ENCODE measurements at places on chromosomes 6 and 20.
A peak's percentile ranks its signal among the peaks of the same experiment; 100 is the strongest.

- DNase-seq: no peak
Observed at GRCh38 chr20:44400671-44400969, 45.1 kb downstream of the HNF4A start.

GRCh38 chr6:35419961-35420360, 32.2 kb upstream of the FANCE start:
- no peak for DNase-seq

GRCh38 chr6:97081010-97081590, 156.6 kb downstream of the KLHL32 start:
- no peak for DNase-seq

GRCh38 chr6:150531957-150532356, 67.7 kb upstream of the PLEKHG1 start:
- no peak for DNase-seq

GRCh38 chr6:36916126-36916525, 30.4 kb downstream of the C6orf89 start:
- DNase-seq: no peak

DNA sequence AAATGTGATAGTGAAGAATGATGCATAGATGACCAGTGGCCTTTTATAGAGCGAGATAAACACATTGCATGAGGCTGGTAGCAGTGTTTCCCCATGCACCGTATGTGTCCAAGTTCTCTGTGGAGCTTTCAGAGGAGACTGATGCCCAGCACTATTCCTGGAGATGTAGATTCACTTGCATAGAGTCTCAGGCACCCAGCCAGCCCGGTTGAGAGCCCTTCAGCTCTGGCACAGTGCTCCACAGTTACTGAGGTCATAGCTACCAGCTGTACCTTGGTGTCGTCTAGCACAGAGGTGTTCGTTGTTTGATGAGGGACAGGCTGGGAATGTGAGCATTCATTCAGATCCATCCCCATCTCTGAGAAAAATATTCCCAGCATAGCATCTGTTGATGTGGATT, 328.9 kb downstream of the FARS2 start:
- peak; percentile 54 for DNase-seq

- no peak for DNase-seq
Observed at GRCh38 chr6:156949376-156949775, 172.2 kb downstream of the ARID1B start.

DNA sequence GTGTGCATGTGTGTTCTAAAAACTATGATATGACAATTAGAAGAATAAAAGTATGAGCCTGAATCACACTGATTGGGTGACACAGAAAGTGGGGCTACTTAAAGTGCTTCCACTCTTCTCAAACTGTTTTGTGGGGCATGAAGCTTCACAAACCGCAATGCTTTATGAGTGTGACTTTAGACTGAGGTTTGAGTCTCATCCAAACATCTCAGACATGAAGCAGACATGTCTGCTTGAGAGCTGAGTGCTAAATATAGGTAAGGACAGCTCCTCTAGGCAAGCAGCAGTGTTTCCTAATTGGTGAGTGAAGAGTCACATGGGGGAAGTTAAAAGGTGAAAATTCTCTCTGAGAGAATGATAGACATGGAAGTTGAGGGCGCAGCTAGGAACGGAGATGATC, 726.9 kb upstream of the CITED2 start:
- DNase-seq: no peak

DNA sequence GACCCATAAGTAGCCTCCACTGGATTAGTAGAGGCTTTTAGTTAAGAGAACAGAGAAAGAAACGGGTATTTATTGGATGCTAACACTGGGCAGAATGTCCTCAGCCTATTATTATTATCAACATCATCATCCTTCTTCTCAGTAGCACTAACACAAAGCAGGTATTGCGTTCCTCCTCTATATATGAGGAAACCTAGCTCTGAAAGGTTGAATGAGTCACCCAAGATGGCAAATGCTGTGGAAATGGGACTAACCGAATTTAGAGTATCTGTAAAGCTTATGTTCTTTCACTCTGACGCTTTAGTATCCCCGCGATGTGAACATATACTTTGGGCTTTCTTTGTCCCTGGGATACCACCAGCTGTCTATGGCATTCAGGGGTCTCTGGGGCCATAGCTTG, 77.0 kb downstream of the ADTRP start:
- no peak for DNase-seq

DNA sequence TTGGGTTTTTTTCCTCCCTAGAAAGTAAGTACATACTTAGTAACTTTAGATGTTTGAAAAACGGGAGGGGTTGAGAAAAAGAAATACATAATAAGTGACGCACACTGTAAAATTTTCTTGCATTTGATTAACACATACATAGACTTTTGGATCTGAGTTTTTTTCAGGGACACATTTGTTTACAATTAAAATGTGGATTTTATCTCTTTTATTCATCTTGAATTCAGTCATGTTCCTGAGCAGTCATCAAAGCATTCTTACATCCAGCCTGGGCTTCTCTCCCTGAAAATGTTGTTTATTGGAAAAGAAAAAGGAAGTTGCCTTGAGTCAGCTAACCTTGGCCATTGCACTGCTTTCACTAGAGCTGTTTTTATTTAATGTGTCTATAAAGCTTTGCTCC, 8.7 kb upstream of the RPP40 start:
- DNase-seq: no peak

- no peak for DNase-seq
Observed at GRCh38 chr6:36643977-36644376, 34.5 kb upstream of the CDKN1A start.

DNA sequence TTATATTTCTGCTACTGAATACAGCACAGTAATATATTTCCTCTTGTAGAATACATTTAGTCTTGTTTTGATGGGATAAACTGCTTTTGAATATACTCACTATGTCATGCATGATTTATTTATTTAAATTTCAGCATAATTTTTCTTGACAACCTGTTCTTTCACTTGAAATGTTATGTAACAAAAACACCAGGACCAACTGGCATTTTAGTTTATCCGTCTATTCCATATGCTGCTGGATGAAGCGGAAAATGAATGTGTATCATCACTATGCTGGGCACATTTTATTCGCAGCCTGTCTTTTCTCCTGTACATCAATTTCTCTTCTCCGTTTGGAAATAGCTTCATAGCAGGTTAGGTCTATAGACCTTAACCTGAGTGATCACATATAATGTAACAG, 206.8 kb upstream of the PLCB4 start:
- no peak for DNase-seq

- no peak for DNase-seq
Observed at GRCh38 chr6:119881416-119881815, 531.9 kb upstream of the MAN1A1 start.

DNA sequence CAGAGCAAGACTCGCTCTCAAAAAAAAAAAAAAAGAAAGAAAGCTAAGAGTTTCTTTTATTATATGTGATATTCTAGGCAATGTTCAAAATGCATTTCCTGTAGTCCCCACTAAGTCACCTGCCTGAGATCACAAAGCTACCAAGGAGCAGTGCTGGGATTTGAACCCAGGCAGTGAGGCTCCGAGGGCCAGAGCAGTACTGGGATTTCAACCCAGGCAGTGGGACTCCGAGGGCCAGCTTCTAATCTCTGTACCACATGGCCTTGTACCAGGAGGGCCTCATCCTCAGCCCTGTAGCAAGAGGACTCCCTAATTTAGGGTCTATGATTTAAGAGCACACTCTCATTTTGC, 39.7 kb downstream of the ZMYND8 start:
- no peak for DNase-seq

Measured in SHP77 treated with DMSO at 0.1 percent for 48 hours (cell line).